Activated CD4-positive, alpha-beta T cell treated with anti-CD3 and anti-CD28 coated beads, Interleukin-2, amount 50 U/mL, for 24 hours (primary cell): ENCODE measurements at places on chromosomes 1 and 21.

DNA sequence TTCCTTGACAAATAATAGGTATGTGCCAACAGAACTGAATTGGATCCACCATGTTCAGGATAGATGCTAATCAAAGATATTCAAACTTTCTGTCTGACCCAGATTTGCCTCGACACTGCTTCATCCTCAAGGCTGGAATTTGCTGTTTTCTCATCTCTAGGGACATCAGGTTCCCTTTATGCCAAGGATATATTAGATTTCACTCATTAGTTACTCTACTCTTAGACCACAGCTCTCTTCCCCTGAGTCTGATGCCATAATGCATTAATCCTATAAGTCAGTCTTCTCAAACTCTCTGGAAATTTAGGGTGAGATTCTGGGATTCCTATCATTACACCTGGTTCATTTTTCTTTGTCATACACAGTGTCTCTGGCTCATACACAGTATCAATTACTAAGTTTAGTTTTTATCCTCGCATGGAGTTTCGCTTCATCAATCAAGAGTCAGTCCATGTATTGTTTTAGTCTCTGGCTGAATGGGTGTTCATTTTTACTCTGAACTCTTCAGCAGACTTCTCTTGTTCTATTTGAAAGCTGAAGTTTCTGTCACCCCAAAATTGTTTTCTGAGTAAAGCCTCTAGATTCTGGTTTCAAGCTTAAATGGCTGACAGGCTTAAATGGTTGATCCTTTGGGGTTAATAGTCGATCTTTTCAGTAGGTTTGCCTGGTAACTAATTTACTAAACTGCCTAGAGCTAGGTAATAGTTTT lies 9.3 kb upstream of the DCAF6 start:
- no peak for DNase-seq

DNA sequence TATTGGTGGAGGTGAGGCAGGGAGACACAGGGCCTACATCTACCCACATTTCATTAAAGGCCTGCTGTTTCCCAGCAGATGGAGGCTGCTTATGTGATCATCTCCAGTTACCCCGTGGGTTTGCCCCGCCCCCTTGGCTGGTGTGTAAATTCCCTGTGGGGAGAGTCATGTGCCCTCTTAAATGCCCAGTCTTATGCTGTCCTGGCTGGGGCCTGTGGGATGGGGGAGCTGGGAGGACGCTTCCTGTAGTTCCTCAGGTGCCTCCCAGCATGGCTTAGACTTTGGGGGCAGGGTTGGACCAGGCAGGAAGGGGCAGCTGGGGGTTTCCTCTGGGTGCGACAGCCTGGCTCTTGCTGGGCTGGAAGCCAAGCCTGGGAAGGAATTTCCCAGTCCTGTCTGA lies 15.5 kb upstream of the CITED4 start:
- DNase-seq, result no peak

GRCh38 chr1:214476986-214477870 lies 74.2 kb downstream of the PTPN14 start:
- no peak for DNase-seq

- DNase-seq, result no peak
Observed at GRCh38 chr1:33397125-33397506, 33.8 kb downstream of the PHC2 start.

DNA sequence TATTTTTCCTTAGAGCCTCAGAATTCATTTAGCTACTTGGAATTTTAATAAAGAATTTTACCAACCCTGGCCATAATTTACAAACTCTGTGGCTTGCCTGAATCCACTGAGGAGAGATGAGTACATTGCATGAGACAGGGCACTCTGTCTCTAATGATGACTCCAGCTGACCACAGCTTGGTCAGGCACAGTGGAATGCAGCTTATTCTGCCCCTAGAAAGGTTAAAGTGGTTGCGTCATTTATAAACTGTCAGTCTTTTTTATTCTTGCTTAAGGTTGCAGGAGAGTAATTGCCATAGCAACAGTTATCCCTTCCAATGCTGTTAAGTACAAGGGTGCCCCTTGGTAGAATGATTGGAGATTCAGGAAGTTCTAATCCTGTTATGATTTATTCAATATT lies 28.3 kb downstream of the PDE4B start:
- DNase-seq, result no peak

GRCh38 chr1:186772228-186772627 lies 56.5 kb upstream of the PLA2G4A start:
- no peak for DNase-seq

- no peak for DNase-seq
Observed at GRCh38 chr1:205416322-205416721, 5.5 kb downstream of the LEMD1 start.

DNA sequence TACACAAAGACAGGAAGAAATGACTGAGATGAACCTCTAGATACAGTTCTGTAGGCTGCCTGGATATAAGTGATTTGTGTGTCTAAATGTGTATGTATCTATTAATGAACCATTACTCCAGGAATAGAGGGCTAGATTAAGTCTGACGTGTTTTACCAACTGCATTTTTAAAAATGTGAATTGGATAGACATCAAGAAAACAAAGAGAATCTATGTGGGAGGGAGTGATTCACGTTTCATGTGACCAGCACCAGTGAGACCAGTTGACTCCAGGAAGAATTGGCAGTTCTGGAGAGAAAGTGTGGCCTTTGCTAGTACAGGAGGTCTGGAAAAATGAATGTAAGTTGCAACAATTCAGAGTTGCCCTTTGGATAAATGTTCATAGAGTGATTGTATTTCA lies 53.4 kb upstream of the RGS21 start:
- no peak for DNase-seq

- no peak for DNase-seq
Observed at GRCh38 chr1:87174724-87175245, 153.9 kb upstream of the LMO4 start.

DNA sequence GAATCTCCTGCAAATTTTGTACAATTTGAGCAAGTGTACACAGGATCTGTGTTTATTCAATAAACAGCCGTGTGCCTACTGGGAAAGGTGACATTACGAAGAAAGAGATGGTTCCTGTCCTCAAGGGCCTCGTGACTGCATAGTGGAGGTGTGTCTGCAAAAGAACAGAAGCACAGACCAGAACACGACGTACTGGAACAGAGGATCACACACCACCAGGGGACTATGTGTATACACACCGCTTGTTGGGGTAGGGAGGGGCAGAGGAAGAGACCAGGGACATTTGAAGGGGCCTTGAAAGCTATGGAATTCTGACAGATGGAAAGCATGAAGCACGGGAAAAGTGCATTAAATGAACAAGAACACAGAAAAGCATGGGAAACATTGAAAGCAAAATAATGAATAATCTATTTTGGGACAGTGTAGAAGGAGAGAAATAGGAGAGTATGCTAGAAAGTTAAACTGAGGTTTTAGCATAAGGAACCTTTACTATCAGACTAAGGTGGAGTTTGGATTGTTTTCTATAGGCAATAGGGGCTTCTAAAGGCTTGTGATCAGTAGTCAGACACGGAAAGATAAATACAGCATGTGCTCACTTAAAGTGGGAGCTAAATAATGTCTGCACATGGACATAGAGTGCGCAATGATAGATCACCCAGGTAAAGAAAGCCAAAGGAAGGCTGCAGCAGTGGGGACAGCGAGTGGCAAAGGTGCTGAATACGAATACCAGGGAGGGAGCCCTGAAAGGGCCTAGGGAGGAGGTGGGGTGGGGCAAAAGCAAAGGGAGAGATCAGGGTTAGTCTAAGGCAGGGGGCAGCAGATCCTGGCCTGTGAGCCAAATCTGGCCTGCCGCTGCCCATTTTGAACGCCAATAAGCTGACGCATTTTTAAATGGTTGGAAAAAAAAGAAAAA lies 11.0 kb downstream of the JAK1 start:
- DNase-seq, result no peak

- no peak for DNase-seq
Observed at GRCh38 chr1:67648582-67649326, 36.2 kb upstream of the GADD45A start.

GRCh38 chr1:163535807-163536206 lies 214.1 kb downstream of the NUF2 start:
- no peak for DNase-seq

DNA sequence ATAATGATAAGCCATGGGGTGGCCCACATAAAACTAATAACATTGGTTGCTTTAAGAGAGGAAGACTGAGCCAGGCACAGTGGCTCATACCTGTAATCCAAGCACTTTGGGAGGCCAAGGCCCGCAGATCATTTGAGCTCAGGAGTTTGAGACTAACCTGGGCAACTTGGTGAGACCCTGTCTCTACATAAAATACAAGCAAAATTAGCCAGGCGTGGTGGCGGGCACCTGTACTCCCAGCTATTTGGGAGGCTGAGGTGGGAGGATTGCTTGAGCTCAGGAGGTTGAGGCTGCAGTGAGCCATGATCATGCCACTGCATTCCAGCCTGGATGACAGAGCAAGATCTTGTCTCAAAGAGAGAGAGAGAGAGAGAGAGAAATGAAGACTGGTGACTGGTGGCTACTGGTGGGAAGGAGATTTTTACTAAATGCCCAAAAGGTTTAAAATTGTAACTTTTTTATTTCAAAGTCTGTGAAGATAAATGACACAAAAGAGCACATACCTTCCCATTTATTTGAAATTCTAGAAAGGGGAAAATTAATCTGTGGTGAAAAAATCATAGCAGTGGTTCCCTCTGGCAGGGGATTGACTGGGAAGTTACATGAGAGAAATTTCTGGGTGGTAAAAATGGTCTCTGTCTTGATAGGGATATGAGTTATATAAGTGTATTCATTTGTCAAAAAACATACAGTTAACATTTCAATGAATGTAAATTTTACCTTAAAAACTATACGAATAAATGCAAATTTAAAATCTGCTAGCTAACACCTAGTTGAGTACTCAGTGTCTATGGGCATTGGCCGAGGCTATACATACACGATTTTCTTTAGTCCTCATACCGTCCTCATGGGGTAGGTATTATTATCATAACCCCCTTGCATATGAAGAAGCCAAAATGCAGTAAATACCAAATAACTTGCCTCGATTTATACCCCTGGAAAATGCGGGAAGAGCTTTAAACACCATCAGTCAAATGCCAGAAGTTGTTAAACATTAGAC lies 2.2 kb upstream of the NBPF1 start:
- DNase-seq, result no peak

GRCh38 chr1:161209790-161210409 lies 5.2 kb upstream of the FCER1G start:
- DNase-seq, result peak; percentile 59

- no peak for DNase-seq
Observed at GRCh38 chr1:156103521-156103947, 11.0 kb upstream of the LMNA start.

DNA sequence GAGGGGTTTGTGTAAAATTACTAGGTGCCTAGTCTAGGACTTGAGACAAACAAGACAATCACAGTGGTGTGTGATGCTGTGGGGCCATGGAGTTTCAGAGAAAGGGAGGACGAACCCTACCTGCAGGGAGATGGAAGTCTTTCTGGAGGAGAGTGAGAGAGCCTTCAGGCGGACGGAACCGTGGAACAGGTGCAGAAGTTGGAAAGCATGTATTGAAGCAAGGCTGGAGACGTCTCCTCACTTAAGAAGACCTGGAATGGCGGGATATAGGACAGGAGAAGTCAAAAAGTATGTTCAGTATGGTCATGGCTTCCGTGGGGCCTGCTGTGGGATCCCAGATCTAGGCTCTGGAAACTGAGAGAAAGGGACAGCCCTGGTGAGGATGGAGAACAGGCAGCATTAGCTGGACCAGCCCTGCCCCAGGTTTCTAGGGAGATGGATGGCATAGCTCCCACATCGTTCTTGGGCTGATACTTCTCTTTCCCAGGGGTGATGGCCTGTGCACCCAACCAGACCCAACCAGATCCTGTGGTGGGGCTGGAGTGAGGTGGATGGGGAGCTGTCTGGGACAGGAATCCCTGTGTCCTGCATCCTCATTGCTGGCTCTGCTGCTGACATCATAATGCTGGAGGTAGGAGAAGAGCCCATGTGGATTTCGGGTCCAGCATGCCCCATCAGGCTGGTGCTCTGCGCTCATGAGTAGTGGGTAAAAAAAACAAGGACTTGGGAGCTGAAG lies 15.0 kb upstream of the LRP8 start:
- no peak for DNase-seq

GRCh38 chr1:104787866-104788510 lies 1038.3 kb downstream of the AMY1C start:
- no peak for DNase-seq

- no peak for DNase-seq
Observed at GRCh38 chr1:64514197-64514765, 44.4 kb downstream of the CACHD1 start.

DNA sequence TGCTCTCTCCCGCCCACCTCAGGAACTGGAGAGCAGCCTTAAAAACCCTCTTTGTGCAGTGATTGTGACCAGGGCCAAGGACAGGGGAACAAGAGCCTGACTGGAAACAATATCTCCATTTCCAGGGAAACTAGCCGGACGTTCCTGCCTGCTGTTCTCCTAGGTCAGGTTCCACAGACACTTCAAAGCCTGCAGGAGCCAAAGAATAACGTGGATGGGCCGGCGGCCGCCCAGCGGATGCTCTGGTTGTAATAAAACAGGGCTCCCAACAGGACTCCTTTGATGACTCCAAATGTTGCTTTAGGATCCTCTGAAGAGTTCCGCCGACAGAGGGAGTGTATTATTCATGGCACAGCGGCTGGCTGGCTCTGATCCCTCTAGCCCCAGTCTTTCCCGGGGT lies 162.2 kb downstream of the PLXNA2 start:
- DNase-seq, result no peak

DNA sequence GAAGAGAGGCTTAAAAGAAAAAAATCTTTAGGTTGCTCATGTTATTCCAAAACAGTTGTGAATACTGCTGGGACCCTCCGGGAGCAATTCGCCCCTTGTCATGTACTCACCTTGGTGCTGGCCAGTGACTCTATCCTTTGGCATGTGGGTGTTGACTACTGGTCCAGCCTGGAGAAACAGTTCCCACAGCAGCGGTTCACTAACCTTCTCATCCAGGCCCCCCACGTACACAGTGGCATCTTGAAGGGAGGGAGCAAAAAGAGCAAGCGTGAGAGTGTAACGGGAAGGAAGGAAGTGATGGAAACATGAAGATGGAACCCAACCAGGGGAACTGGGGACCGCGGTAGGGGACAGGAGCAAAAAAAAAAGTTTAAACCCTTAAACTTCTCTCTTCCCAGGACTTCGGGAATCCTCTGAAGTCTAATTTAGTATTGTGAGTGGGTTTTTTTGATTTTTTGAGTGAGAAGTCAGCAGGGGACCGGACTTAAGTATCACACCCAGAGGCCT lies 494 bp downstream of the SF3B4 start:
- no peak for DNase-seq

- DNase-seq, result no peak
Observed at GRCh38 chr1:16117369-16117768, 38.5 kb downstream of the EPHA2 start.
